ENCODE measurements at places on chromosomes 11 and 22.

- H3K27me3 ChIP-seq: no peaks in the 10 kb centered on the region
- H3K4me3 ChIP-seq: no peak overlapping the region
- no peaks in the 10 kb centered on the region for H3K4me1 ChIP-seq
- no peaks in the 10 kb centered on the region for H3K36me3 ChIP-seq
These were observed 98.3 kb downstream of the NCAM1 start for GRCh38 chr11:113059548-113059947.

GRCh38 chr11:69010964-69011623 is 2.0 kb downstream of the MRGPRF start:
- H3K27ac ChIP-seq: no peak overlapping the region
- peaks cover 15% of the 10 kb centered on the region for H3K27me3 ChIP-seq
- no peaks in the 10 kb centered on the region for H3K36me3 ChIP-seq
- no peak overlapping the region for H3K4me3 ChIP-seq
- DNase-seq: peak; percentile 46

GRCh38 chr11:77449060-77449521 is 24.8 kb downstream of the PAK1 start:
- peaks cover 6% of the 10 kb centered on the region for H3K27me3 ChIP-seq
- no peak for DNase-seq
- H3K27ac ChIP-seq: peak overlapping the region; percentile 74
- peaks cover 41% of the 10 kb centered on the region for H3K4me1 ChIP-seq
- peak overlapping the region; percentile 24 for H3K4me3 ChIP-seq

- H3K4me1 ChIP-seq: no peaks in the 10 kb centered on the region
- no peak overlapping the region for H3K4me3 ChIP-seq
- H3K27me3 ChIP-seq: peaks cover 10% of the 10 kb centered on the region
- H3K27ac ChIP-seq: no peak overlapping the region
These were observed 661 bp upstream of the OLFML1 start for GRCh38 chr11:7484645-7485044.

GRCh38 chr22:49936018-49936972 is 17.9 kb downstream of the CRELD2 start:
- peaks cover 25% of the 10 kb centered on the region for H3K4me1 ChIP-seq
- DNase-seq: peak; percentile 95
- H3K4me3 ChIP-seq: peak overlapping the region; percentile 36
- H3K36me3 ChIP-seq: peaks cover 2% of the 10 kb centered on the region
- H3K27ac ChIP-seq: peak overlapping the region; percentile 84

- H3K4me3 ChIP-seq: no peak overlapping the region
- H3K36me3 ChIP-seq: no peaks in the 10 kb centered on the region
- peaks cover 31% of the 10 kb centered on the region for H3K4me1 ChIP-seq
- peak; percentile 34 for DNase-seq
- no peaks in the 10 kb centered on the region for H3K27me3 ChIP-seq
These were observed 110.8 kb downstream of the GGTLC2 start for GRCh38 chr22:22754961-22755777.

DNA sequence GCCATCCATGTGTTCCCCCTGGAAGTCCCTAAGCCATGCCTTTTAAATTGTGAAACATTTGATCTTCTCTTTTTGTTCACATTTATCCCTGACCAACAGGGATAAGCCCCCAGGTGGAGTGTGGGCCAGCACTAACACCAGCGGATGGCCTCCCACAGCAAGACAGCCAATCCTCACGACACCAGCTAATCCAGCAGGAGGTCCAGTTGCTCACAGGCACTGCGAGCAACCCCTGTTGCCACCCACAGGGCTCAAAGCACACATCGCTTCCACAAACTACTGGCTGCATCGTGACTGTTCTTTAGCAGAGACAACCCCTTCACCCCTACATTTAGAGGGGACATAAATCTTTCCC is 2.0 kb downstream of the PCSK7 start:
- no peak for DNase-seq
- peak overlapping the region; percentile 92 for H3K4me3 ChIP-seq
- H3K36me3 ChIP-seq: peaks cover 28% of the 10 kb centered on the region
- H3K27me3 ChIP-seq: no peaks in the 10 kb centered on the region
- H3K27ac ChIP-seq: peak overlapping the region; percentile 95
- H3K4me1 ChIP-seq: peaks cover 46% of the 10 kb centered on the region

DNA sequence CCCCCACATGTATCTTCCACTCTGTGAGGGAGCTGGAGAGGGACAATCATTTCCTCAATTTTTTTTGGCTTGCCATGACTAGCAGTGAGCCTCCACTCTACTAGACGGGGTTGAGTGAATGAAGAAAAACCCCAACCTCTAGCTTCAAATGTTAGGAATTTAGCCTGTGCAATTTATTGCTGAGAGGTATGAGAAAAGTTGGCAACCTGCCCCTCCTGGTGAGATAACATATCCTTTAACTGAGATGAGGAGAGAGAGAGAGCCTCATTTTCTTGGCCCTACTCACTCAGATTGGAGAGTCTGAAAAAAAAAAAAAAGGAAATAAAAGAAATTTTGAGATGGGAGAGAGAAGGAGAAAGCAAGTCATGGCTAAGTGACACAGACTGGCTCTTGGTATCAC is 218.2 kb upstream of the CARD18 start:
- H3K27me3 ChIP-seq: no peaks in the 10 kb centered on the region
- no peak for DNase-seq
- H3K36me3 ChIP-seq: no peaks in the 10 kb centered on the region
- H3K4me3 ChIP-seq: no peak overlapping the region
- no peak overlapping the region for H3K27ac ChIP-seq
- H3K4me1 ChIP-seq: no peaks in the 10 kb centered on the region

GRCh38 chr11:64852804-64853509 is 8.5 kb upstream of the CDC42BPG start:
- H3K4me3 ChIP-seq: no peak overlapping the region
- DNase-seq: no peak
- H3K27ac ChIP-seq: peak overlapping the region; percentile 88
- peaks cover 30% of the 10 kb centered on the region for H3K36me3 ChIP-seq
- H3K4me1 ChIP-seq: peaks cover 92% of the 10 kb centered on the region

DNA sequence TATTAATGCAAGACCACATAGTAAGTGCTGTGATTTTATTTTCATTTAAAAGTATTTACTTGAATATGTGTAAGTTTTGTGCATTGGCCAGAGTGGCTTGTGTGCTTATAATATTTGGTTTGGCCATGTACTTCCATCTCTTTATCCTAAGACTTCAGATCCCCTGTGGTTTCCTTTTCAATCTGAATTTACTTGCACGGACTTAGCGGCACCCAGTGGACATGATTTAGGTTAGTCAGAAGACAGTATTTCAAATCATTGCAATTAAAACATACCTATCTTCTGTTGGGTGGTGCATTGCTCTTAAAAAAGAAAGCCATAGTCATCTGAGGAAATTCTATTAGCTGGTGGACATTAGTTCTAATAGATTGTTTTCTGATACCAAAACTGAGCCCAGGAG is 30.7 kb downstream of the PIWIL4 start:
- H3K27me3 ChIP-seq: no peaks in the 10 kb centered on the region
- no peak overlapping the region for H3K27ac ChIP-seq
- H3K4me3 ChIP-seq: no peak overlapping the region
- no peak for DNase-seq
- H3K36me3 ChIP-seq: no peaks in the 10 kb centered on the region

DNA sequence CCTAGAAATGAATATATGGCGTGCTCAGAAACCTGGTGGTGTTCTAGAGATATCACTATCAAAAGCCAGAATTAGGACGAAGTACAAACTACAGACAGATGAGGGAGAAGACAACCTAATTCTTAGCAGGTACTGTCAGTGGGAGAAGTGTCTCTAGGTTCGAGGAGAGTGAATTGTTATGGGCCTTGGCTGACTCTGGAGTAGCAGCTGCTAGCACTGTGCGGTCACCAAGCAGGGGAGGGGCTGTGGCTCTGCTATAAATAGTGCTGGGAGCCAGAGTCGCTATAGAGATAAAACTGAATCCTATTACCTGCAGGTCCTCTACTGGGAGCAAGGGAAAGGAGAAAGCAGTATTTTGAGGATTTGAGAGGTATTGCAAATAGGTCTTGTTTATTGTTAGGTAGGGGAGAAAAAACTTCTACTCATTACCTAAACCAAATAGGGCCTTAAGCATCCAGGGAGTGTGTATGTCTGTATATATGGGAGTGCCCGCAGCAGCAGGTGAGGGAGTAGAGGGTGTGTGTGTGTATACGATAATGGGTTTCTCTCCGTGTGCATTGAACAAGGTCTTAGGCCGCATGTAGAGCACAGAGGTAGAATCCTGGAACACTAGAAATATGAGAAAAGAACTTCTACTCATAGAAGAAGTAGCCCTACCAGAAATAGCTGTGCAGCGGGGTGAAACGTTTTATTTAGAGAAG is 2.2 kb downstream of the MADD start:
- no peaks in the 10 kb centered on the region for H3K27me3 ChIP-seq
- H3K4me1 ChIP-seq: peaks cover 43% of the 10 kb centered on the region
- H3K36me3 ChIP-seq: peaks cover 34% of the 10 kb centered on the region
- H3K4me3 ChIP-seq: peak overlapping the region; percentile 78

- peaks cover 3% of the 10 kb centered on the region for H3K4me1 ChIP-seq
- no peak overlapping the region for H3K4me3 ChIP-seq
- no peak overlapping the region for H3K27ac ChIP-seq
These were observed 165.2 kb upstream of the RAG2 start for GRCh38 chr11:36763187-36763586.

GRCh38 chr11:85295694-85296271 is 331.4 kb downstream of the DLG2 start:
- DNase-seq: no peak
- H3K27ac ChIP-seq: no peak overlapping the region
- no peaks in the 10 kb centered on the region for H3K4me1 ChIP-seq
- H3K27me3 ChIP-seq: no peaks in the 10 kb centered on the region

- DNase-seq: no peak
- no peaks in the 10 kb centered on the region for H3K4me1 ChIP-seq
- no peaks in the 10 kb centered on the region for H3K36me3 ChIP-seq
- H3K27me3 ChIP-seq: peaks cover 2% of the 10 kb centered on the region
These were observed 403.2 kb upstream of the DDI1 start for GRCh38 chr11:103633068-103633788.

GRCh38 chr11:28338371-28338770 is 230.2 kb downstream of the METTL15 start:
- H3K27ac ChIP-seq: no peak overlapping the region
- H3K4me3 ChIP-seq: no peak overlapping the region
- no peaks in the 10 kb centered on the region for H3K36me3 ChIP-seq

GRCh38 chr11:9760193-9760575 is 96.3 kb downstream of the SWAP70 start:
- H3K27ac ChIP-seq: no peak overlapping the region
- H3K27me3 ChIP-seq: no peaks in the 10 kb centered on the region
- no peak overlapping the region for H3K4me3 ChIP-seq

DNA sequence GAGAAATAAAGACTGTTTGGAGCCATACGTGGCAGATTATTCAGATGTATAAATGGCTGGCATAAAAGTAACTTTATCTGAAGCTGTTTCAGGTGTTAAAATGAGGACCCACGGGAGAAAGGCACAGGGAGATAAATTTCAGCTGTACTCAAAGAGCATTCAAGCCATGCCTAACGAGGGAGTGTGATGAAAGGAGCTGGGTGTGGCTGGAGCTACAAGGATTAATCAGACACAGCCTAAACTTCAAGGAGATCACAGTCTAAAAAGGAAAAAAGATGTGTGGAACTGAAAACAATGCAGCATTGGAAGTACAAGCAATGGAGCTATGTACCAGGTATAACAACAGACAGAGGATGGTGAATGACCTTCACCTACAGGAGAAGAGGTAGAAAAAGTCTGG is 120.8 kb upstream of the APOA1 start:
- no peak for DNase-seq
- no peak overlapping the region for H3K4me3 ChIP-seq
- H3K36me3 ChIP-seq: peaks cover 7% of the 10 kb centered on the region
- H3K27me3 ChIP-seq: no peaks in the 10 kb centered on the region

DNA sequence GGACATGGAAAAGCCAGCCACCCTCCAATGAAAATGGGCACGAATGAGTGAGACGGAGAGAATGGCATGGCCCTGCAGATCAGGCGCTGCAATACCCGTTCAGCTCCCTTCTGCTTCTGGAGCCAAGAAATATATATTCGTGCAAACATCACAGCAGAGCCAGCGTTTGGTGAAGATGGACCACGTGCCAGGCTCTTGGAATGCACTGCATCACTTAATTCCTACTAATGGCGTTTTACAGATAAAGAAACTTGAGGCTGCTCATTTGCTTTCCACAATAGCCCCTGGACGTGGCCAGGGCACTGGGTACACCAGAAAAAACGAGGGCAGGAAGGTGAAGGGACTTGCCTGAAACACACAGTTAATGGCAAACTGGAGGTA is 1.6 kb upstream of the FXYD2 start:
- no peaks in the 10 kb centered on the region for H3K27me3 ChIP-seq
- DNase-seq: no peak
- no peaks in the 10 kb centered on the region for H3K36me3 ChIP-seq

DNA sequence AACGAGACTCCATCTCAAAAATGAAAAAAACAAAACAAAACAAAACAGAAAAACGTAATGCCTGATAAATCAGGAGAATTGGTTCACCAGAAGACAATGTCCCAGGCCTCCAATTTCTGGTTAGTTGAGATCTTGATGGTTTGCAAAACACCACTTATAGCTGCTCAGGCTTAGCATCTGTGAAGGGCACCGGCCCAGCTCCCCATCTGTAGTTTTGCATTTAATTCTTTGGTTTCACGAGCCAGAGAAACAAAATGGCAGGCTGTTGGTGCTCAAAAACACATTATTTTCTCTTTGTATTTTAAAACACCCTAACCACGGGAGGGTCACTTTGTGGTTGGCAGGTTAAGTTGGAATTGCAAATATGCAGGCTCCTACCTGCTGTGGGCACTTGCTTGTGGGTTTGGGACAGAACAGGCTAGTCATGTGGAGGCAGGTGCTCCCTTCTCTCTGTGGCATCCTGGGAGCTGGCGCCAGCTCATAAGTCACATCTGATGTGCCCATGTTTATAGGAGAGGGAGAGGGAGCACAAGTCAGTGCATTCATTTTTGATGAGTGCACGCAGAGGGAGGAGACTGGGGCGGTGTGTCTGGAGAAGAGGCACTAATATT is 145.9 kb downstream of the CEP164 start:
- no peak overlapping the region for H3K4me3 ChIP-seq
- no peaks in the 10 kb centered on the region for H3K4me1 ChIP-seq
- DNase-seq: no peak
- no peaks in the 10 kb centered on the region for H3K36me3 ChIP-seq
- no peak overlapping the region for H3K27ac ChIP-seq

GRCh38 chr11:35391922-35392688 is 27.3 kb downstream of the SLC1A2 start:
- peaks cover 25% of the 10 kb centered on the region for H3K27me3 ChIP-seq
- peak; percentile 79 for DNase-seq
- no peaks in the 10 kb centered on the region for H3K36me3 ChIP-seq
- peaks cover 20% of the 10 kb centered on the region for H3K4me1 ChIP-seq
- no peak overlapping the region for H3K27ac ChIP-seq

- H3K27ac ChIP-seq: no peak overlapping the region
- H3K4me3 ChIP-seq: no peak overlapping the region
- H3K36me3 ChIP-seq: peaks cover 2% of the 10 kb centered on the region
- no peaks in the 10 kb centered on the region for H3K27me3 ChIP-seq
- peaks cover 25% of the 10 kb centered on the region for H3K4me1 ChIP-seq
These were observed 50.0 kb downstream of the RRAS2 start for GRCh38 chr11:14308897-14309387.

- H3K27ac ChIP-seq: peak overlapping the region; percentile 93
- no peak for DNase-seq
- H3K4me1 ChIP-seq: peaks cover 36% of the 10 kb centered on the region
- peaks cover 11% of the 10 kb centered on the region for H3K27me3 ChIP-seq
- H3K36me3 ChIP-seq: peaks cover 30% of the 10 kb centered on the region
These were observed 16.7 kb upstream of the ZC3H12C start for GRCh38 chr11:110076371-110076965.

- H3K27me3 ChIP-seq: no peaks in the 10 kb centered on the region
- DNase-seq: no peak
- H3K4me3 ChIP-seq: peak overlapping the region; percentile 58
- H3K4me1 ChIP-seq: peaks cover 35% of the 10 kb centered on the region
- H3K36me3 ChIP-seq: no peaks in the 10 kb centered on the region
These were observed 441 bp downstream of the TCN2 start for GRCh38 chr22:30607300-30607930.

GRCh38 chr11:47387944-47388696 is 9.8 kb upstream of the SPI1 start:
- no peak overlapping the region for H3K4me3 ChIP-seq
- peaks cover 16% of the 10 kb centered on the region for H3K4me1 ChIP-seq
- no peak for DNase-seq

All from activated CD8-positive, alpha-beta memory T cell treated with anti-CD3 and anti-CD28 coated beads, Interleukin-2, amount 10 ng/mL, durations not matched to agents 7 days and 5 days (primary cell).